Activated T-helper 17 cell treated with anti-CD3 and anti-CD28 coated beads, Interleukin-2, amount 50 U/mL, for 72 hours (primary cell): ENCODE measurements at places on chromosomes 4 and X. TPM values are rescaled to one million over a fixed set of nuclear protein-coding genes. Genes with fewer than 3 reads are reported as not detected.

DNA sequence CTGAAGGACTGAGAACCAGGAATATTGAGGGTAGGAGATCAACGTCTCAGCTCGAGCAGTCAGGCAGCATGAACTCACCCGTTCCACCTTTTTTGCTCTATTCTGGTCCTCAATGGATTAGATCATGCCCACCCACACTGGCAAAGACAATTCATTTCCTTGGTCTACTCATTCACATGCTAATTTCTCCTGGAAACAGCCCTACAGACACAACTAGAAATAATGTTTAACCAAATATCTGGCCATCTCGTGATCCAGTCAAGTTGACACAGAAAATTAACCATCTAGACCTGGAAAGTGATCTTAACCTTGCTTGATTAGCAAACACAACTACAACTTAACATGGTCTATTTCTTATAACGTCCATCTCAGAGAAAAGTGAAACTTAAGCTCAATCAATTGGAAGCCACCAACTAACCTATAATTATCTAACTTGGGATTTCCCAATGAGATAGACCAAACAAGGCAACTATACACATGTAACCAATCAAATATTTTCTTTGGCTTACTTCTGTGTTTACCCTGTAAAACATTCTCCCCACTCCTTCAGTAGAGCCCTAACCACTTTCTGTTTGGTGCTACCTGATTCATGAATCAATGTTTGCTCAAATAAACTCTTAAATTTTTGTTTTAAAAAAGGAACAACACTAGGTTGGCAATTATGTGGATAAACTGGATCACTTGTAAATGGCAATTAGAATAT lies 69.7 kb upstream of the MAMLD1 start:
- no peak for ATAC-seq

DNA sequence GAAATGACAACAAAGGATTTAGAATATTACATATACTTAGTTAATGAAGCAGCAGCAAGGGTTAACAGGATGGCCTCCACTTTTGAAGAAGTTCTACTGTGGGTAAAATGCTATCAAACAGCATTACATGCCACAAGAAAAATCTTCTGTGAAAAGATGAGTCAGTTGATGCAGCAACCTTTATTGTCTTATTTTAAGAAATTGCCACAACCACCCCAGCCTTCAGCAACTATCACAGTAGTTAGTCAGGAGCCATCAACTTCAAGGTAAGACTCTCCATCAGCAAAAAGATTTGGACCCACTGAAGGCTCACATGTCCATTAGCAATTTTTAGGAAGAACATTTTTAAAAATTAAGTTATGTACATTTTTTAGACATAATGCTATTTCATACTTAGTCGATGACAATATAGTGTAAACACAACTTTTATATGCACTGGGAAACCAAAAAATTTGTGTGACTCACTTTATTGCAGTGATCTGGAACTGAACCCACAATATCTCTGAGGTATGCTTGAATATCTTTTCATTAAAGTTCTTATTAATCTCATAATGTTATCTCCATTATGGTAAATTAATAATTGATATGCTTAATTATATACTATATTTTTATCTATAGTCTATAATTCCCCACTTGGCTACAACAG lies 81.2 kb downstream of the SPCS3 start:
- ATAC-seq = no peak

Gene COX18
- 22.2 TPM for total RNA-seq

Gene MAGEA2
- not detected for total RNA-seq
